GM12892 (cell line): ENCODE measurements at places on chromosomes 5 and 9.
A peak's percentile ranks its signal among the peaks of the same experiment; 100 is the strongest.

DNA sequence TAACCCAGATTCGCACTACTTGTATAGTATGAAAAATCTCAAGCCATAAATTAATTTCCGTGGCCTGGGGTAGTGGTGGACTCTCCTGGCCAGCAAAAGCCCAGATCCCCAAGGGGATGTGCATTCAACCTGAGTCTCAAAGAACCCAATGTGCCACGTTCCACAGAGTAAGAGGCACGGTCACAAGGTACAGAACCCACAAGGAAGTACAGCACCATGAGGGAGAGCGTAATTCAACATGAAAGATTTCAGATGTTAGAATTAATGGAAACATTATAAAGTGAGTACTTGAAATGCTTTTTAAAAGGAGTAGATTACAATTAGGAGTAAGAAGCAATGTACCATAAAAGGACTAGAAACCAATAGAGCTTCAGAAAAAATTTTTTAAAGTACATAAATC is 23.4 kb downstream of the SRD5A1 start:
- DNase-seq = no peak

GRCh38 chr5:59615272-59615671 is 278.3 kb downstream of the PDE4D start:
- DNase-seq = no peak

GRCh38 chr5:3564116-3564515 is 31.5 kb upstream of the IRX1 start:
- no peak for DNase-seq

- DNase-seq = no peak
These were observed 903.8 kb downstream of the EFNA5 start for GRCh38 chr5:106766916-106767315.

DNA sequence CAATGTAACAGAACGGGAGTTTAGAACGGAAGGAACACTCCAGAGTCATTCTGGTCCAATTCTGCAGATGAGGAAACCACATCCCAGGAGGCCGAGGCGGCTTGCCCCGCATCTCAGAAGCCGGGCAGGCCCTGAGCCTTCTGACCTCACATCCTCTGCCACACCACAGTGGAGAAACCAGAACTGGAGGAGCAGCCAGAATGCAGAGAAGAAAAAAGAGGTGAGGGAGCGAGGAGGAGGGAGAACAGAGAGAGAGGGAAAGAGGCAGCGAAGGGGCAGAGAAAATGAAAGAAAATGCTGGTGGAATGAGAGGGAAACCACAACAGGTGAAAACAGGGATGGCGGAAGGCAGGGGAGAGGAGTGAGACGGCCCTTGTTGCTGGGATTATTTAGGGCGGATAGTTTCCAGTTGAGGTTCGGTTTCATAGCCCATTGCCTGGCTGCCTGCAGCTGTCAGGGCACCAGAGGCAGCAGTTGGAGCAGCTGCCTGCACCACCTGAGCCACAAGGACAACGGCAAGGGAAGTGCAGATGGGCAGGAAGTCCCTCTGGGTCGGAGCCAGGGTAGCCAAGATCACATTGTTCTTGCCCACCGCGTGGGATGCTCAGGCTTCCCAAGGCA is at the start of gene HMHB1:
Gene HMHB1, plus strand, starts transcription at position 77 of the 621 bp plus-strand sequence.
- no peak for DNase-seq

- DNase-seq = no peak
These were observed 26.5 kb downstream of the SEMA4D start for GRCh38 chr9:89471390-89471789.

DNA sequence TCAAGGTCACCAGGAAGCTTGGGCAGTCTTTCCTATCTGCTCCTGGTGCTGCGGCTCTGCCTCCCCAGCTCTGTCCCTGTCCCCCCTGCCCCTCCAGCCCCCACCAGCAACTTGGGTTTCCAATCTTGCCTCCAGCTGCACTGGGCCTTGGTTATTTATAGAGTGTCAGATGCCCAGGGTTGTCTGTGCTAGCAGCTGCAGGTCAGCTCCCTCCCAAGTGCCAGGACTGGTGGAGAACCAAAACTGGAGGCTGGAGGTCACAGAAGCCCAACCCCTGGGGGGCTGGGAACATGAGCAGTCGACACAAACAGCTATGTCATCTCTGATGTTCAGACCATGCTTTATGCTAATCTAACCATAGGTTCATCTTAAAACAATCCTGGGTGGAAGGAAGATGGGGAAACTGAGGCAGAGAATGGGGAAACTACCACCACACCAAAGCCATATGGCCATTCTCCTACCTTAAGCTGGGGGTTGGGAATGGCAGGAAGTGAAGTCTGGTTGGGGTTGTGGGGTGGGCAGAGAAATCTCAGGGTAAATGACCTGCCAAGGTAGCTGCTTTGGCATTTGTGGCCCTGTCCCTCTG is 1.7 kb downstream of the TPM2 start:
- DNase-seq = no peak

- DNase-seq = no peak
These were observed 166.1 kb upstream of the CCDC152 start for GRCh38 chr5:42590566-42590965.

GRCh38 chr5:125890511-125890931 is 532.7 kb upstream of the GRAMD2B start:
- DNase-seq = no peak

GRCh38 chr5:176366232-176366894 is 1.1 kb downstream of the ARL10 start:
- DNase-seq = no peak

DNA sequence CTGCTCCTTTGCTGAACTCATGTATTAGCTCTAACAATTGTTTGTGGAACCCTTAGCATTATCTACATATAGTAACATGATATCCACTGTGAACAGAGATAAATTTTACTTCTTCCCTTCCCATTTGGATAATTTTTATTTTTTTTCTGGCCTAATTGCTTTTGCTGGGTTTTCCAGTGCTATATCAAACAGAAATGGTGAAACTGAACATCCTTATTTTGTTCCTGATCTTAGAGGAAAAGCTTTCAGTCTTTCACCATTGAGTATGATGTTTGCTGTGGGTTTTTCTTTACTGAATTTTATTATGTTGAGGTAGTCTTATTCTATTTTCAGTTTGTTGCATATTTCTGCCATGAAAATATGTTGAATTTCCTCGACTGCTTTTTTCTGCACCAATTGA is 44.8 kb upstream of the STARD4 start:
- DNase-seq = no peak

DNA sequence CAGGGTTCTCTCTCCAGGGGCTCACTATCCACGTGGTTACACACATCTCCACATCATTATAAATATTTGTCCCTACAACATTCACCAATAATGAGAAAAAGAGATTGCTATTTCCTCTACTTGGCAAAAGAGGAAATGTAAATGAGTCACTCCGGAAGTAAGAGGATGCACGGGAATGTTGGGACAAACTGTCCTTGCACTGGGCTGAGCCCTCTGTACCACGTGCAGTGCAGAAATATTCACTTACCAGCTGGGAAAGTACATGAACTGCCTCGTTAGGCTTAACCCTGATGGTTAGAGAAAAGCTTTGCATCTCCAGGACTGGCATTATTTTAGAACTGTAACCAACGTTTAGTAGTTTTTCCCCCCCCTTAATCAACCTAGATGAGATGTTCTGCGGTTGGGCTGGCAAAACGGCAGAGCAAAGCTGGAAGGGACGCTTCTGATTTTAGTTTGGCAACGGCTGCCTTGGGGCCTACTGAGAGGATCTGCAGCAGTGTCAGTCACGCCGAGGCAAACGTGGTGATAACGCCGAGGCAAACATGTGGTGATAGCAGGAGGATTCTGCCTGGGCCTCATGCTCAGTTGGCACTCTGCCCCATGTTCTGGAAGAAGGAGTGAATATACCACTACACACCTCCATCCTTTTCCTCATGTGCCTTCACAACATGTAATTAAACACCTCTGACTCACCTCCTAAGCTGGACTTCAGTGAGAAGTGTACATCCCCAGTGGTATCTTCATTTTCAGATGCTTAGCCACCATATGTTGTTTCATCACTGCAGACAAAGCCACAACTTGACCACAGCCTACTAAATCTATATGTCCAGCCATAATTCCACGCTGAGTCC is 661.4 kb upstream of the KLF4 start:
- no peak for DNase-seq

DNA sequence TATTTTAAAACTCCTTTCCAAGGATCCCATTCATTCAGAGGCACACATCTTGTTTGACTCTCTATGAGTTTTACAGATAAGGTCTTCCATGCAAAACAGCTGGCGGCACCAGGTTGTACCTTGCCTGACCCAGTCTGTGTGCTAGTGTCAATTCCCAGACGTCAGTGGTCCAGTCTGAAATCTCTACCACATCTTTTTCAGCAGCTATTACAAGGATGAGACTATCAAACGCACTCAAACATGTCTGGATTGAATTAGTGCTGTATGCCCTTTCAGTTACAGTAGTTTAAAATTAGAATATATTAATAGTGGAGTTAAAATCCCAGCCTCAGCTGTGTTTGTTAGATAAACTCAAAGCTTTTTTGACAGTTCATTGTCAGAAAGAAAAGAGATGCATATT is 11.7 kb downstream of the CDC14B start:
- DNase-seq = no peak

DNA sequence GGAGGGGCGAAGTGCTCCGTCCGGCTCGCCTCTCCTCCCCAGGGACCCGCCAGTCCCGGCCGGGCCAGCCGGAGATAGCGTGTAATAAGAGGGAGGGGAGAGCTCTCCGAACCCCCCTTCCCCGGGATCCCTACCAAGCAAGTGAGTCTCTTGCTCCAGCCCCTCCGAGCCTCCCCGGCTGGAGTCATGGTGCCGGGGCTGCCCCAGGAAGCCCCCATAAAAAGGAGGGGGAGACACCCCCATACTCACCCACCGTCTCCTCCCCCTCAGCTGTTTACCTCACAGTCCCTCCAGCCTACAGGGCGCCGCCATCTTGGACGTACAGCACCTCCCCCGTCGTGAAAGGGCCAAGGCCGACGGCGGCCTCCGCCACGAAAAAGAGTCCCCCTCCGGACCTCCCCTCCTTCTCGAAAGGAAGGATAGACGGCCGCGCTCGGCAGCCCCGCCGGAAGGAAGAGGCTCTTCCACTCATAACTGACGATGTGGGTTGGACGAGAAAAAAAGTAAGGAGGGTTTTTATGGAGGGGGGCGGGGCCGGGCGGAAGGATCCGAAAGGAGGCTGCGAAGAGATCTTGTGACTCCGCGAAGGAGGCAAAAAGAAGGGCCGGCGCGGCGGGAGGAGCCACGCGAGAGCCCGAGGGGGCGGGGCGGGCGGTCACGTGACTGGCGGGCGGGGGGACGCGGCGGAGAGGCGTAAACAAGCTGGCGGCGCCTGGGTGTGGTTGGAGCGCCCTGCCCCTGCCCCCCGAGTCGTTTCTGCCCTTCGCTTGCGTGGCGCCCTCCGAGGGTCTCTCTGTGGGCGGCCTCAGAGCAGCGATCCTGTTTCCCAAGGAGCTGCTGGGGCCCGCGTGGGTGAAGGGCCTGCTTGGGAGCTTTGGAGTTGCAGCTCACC is at the start of gene TSC1:
Gene TSC1, minus strand, starts transcription at position 323 of the 892 bp plus-strand sequence. CDS start 15,744 bp downstream, outside the sequence.
- DNase-seq = peak; percentile 86

- no peak for DNase-seq
These were observed 167.1 kb upstream of the PHYKPL start for GRCh38 chr5:178399701-178400095.

DNA sequence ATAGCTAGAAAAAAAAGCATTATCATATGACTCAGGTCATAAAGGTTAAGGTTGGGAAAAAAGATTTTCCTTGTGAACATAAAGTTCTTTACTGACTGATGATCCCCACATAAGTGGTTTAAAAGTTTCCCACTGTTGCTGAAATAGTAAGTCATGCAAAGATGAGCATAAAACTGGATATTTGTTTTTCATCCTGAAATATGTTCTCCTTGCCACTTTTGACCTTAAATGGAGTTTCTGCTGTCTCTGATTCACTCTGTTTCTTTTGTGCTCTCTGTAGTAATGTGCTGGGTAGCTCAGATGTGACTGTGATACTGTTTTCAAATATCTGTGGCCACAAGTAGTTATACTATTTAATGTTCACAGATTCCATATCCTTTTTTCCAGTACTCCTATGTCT is 162.5 kb upstream of the GAS1 start:
- DNase-seq = no peak

GRCh38 chr5:34450338-34450737 is 205.8 kb upstream of the RAI14 start:
- no peak for DNase-seq

- DNase-seq = no peak
These were observed 287.4 kb downstream of the GLIS3 start for GRCh38 chr9:4012441-4012840.

DNA sequence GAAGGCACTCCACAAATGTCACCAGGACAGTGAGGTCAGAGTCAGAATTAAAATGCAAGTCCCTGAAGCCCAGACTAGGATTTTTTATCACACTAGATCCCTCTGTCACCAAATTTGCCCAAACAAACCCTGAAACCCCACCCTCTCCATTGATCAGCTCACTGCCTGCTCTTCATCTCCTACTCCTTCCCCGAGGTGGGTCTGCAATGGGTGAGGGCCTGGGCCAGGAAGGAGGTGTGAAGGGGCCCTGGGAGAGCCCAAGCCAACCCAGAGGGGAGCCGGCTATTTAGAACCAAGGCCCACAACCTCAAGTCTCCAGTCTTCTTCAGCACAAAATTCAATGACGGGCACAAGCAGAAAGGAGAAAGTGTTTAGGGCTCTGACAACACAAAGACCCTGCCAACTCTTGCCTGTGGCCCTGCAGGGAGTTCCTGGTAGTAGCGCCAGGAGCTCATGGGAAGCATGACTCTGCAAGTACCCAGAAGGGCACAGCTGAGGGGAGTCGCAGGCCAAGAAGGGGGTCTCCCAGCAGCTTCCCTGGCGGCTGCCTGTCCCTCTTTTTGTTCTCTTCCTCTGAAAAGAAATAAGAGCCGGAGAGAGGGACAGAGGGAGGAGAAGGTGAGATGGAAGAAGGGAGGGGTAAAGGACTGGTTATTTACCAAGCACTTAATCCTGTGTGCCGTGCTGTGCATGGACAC is 5.5 kb downstream of the FOXI1 start:
- DNase-seq = no peak

DNA sequence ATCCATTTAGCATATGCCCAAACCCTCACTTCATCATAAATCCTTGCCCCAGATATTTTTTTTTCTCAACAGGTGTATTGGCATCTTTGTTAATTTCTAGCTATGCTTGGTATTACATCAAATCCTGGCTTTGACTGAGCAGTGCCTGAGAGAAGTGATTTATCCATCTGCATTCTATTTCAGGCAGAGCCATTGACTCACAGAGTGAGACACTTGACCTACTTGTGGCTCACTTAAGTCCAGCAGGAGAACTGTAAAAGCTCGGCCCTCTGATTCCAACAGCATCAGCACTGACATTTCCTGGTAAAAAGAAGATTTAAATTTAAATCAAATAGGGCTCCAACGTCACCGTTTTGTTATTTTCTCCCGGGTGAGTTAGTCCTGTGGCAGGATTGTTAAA is 93.4 kb downstream of the PLK2 start:
- no peak for DNase-seq

- no peak for DNase-seq
These were observed 42.3 kb upstream of the MAP1B start for GRCh38 chr5:72064801-72065570.
